Frontal cortex (tissue), 4 donors: ENCODE measurements at places on chromosomes 2 and 18.

DNA sequence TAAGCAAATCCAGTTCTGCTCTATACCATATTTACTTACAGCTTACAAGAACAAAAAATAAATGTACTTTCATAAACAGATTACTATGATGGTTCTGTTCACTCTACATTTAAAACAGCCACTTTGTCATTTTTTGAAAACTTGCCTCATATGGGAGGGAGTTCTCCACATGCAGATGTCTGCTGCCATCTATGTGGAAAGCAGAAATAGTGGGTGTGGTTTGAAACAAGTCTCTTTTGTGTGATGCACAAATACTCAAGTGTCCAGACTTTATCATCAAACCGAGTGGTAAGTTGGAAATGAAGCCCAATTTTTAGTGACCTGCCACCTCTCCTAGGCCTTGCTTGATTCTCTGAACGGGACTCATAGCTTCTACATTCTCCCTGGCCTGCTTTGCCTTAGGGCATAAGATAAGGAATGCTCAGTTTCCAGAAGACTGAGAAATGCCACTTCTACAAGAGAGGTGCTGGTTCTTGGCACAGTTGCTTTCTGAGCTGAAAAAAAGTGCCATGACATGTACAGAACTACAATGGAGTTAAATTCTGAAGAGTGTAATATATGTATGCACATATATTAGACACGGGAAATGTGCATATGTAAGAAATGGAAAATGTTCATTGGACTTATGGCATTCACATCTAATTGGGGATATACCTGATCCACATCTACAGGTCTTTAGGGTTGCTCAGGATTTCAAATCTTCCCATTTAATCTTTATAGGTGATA is 221.0 kb downstream of the SLC8A1 start:
- DNase-seq, result no peak

GRCh38 chr2:120091436-120091835 is 78.6 kb downstream of the EPB41L5 start:
- DNase-seq, result no peak

- no peak for DNase-seq
Observed at GRCh38 chr2:167196461-167197252, 308.4 kb downstream of the XIRP2 start.

DNA sequence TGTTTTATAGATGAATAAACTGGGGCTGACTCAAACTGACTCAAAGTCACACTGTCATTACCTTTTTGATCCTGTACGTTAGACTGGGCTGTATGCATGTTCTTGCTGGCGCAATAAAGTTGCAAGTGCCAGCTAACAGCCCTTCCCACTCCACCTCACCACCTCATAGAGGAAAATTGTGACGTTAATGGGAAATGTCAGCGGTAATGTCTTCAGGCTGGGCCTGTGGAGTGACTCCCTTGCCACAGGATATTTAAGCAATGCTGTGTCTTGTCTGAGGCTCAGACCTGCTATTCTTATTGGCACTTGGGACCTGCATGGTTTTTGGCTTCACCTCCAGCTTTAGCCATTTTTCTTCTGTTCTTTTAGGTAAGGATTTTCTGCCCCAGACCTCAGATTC is 25.2 kb upstream of the CASP10 start:
- DNase-seq, result no peak

GRCh38 chr2:216833061-216833460 is 26.8 kb downstream of the TNP1 start:
- DNase-seq, result no peak

- no peak for DNase-seq
Observed at GRCh38 chr18:45549290-45549689, 66.0 kb upstream of the SLC14A2 start.

GRCh38 chr2:96669539-96670215 is 27.1 kb downstream of the FER1L5 start:
- no peak for DNase-seq

DNA sequence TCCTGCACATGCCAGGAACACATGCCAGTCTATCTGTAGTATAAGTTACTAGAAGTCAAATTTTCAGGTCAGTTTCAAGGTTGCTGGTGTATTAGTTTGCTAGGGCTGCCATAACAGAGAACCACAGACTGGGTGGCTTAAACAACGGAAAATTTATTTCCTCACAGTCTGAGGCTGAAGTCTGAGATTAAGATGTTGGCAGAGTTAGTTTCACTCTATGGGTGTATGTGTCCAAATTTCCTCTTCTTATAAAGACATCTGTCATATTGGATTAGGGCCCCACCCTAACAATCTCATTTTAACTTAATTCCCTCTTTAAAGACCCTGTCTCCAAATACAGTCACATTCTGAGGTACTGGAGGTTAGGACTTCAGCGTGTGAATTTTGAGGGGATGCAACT is 26.5 kb downstream of the B3GNT7 start:
- no peak for DNase-seq

DNA sequence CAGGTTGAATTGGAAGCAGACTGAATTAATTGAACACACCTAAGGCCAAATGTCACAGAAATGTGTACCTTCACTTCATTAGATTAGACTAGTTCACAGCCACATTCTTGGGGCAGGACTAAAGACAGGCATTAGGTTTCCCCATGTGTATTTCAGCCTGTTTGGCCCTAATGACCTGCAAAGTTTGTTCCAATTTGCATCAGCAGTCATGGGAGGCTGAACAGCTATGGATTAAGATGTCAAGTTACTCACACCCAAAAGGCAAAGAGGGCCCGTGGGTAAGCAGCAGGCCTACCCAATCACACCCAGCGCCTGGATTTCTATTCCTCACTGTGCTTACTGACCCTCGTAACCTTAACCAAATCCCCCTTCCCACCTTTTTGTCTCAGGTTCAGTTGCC is 99.6 kb upstream of the RIOK3 start:
- DNase-seq, result no peak

- DNase-seq, result no peak
Observed at GRCh38 chr2:39530411-39530866, 93.4 kb upstream of the MAP4K3 start.

- no peak for DNase-seq
Observed at GRCh38 chr2:215573496-215573895, 137.6 kb upstream of the FN1 start.

DNA sequence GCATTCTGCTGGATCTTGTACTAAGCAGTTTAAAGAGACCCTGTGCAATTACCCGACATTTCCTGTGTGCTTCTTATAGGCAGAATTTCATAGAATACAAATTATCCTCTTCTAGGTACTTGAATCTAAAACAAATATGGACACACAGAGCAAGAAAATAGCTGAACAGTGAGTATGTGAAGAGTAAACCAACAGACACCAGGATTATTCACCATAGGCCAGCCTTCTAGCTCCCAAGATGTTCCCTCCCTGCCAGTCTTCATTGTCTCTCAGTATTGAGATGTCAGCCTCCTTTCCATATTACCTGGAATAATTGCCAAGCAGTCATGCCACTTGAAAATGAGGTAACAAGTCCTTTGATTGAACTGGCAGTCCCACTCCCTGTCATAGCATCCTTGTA is 187.1 kb downstream of the PTPRM start:
- DNase-seq, result no peak

- no peak for DNase-seq
Observed at GRCh38 chr2:198077477-198077876, 273.1 kb downstream of the PLCL1 start.

DNA sequence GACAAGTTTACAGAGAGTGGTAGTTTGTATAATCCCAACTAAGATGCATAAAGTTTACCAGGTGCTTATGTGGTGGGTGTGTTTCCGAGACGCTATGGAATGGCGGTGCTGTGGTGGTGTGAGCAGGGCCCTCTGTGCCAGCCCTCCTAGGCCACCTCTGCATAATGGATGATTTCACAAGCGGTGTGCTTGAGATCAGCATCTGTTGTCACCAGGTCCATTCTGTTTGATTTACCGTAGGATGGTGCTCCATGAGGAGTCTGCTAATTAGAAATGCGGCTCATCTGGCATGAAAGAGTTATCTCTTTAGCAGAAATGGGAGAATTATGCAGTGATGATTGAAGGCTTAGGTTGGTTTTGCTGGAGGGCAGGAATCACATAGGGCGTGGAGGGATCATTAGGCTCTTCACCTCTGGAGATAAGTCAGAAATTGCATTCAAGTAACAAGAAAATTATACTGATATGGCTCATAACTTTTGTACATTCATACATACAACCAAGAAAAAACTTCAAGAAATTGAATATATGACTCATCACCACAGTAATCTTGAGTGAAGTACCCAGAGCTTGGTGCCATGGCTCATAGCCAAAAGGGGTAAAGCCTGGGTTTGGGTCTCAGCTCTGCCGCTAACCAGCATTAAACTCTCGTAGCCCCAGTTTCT is 41.4 kb downstream of the CRIM1 start:
- DNase-seq, result no peak

DNA sequence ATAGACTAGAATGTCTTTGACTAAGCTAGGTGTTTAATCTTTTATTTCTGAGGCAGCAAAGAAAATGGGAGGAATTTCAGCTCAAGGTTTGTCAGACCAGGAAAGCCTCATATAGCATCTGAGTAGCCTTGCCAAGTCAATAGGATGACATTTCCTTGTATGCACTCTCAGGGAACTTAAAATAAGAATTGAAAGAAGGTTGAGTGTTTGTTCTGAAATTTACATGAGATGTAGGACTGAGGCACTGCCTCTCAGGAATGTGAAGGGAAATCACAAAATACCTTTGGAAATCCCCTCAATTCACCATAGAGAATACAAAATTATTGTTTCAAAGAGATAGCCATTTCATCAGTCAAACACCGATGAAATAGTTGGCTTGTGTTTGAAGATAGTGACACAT is 392.0 kb upstream of the NRP2 start:
- no peak for DNase-seq

- DNase-seq, result no peak
Observed at GRCh38 chr2:42032224-42032620, 15.6 kb upstream of the PKDCC start.

DNA sequence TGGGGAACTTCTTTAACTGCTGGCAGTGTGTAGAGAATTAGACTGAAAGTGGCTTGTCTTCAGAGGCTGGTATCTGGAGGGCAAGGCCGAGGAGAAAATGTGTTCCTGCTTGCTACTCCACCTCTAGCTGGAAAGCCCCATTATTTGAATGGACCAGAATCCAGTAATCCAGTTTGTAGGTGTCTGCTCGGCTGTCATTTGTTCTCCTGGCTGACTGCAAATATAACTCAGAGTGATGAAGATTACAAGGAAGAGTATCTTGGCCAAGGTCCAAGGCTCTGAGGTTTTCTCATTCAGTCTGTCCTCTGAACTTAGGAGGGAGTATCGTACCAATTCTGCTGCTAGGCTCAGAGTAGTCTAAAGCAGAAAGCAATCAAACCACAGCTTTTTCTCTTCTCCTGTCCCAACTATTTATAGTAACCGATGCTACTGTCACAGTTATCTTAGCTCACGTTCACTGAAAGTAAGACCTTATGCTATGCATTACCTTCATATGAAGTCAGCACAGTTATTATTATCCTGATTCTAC is 228.6 kb downstream of the SETBP1 start:
- DNase-seq, result no peak

DNA sequence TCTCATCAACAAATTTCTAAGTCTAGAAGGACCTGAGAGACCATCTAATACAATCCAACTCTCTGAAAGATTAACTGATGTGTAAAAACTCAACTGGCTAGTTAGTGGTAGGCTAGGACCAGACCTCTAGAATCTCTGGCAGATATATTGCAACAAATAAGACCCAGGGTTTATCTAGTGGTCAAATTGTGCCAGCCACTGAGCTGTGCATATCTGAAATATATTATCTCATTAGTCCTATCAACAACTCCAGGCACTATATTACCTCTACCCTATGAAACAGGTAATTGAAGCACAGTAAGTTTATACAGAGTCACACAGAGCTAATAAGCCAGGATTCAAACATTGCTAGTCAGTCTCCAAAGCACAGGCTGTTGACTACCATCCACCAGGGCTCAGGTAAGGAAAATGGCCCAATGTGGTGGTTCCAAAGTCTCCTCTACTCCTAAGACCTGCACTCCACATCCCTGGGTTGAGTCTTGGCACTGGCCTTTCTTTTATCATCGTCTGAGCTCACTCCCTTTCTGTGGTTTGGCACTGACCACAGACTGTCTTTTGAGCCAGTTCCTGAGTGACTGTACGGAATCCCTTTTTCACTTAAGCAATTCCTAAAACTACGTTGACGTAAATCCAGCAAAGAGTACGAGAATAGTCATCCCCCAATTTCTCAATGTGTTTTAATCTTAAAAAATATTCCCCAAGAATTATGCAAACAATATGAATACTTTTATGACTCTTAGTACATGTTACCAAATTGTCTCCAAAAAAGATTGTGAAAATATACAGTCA is 11.9 kb upstream of the PID1 start:
- no peak for DNase-seq

- DNase-seq, result no peak
Observed at GRCh38 chr2:37857575-37858399, 67.3 kb upstream of the RMDN2 start.

DNA sequence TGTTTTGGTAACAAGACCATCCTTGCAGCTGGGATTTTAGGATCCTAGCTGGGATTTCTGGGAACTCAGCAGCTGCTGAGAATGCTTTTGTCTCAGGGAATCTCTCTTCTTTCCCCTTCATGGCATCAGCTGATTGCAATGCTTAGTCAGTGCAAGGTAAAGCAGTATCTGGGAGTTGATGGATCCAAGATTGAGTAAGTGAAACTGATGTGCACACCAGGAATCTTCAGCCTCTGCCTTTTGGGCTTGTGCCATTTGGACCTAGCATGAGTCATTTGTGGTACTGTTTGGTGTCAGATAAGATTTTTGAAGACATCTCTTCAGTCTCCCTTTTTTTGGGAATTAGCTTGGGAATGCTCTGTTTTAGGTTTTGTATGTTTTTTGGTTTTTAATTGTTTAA is 363.3 kb upstream of the TFPI start:
- DNase-seq, result no peak

- DNase-seq, result no peak
Observed at GRCh38 chr2:238901461-238902057, 53.7 kb downstream of the TWIST2 start.

- no peak for DNase-seq
Observed at GRCh38 chr18:14104906-14105748, 27.1 kb downstream of the ZNF519 start.

DNA sequence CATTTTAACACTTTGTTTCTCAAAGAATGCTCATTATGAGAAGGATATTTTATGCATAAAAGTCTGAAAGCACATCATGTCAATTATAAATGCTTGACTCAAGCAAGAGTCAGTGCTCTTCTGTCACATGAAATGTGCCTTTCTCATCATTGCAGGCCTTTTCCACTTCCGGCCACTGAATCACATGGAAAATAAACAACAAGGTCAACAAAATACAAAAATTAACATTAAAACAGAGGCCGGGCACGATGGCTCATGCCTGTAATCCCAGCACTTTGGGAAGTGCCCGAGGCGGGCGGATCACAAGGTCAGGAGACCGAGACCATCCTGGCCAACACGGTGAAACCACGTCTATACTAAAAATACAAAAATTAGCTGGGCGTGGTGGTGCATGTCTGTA is 480.6 kb downstream of the SPAG16 start:
- no peak for DNase-seq
